ENCODE measurements at places on chromosomes 12 and 14. TPM values are rescaled to one million over a fixed set of nuclear protein-coding genes. Genes with fewer than 3 reads are reported as not detected.

DNA sequence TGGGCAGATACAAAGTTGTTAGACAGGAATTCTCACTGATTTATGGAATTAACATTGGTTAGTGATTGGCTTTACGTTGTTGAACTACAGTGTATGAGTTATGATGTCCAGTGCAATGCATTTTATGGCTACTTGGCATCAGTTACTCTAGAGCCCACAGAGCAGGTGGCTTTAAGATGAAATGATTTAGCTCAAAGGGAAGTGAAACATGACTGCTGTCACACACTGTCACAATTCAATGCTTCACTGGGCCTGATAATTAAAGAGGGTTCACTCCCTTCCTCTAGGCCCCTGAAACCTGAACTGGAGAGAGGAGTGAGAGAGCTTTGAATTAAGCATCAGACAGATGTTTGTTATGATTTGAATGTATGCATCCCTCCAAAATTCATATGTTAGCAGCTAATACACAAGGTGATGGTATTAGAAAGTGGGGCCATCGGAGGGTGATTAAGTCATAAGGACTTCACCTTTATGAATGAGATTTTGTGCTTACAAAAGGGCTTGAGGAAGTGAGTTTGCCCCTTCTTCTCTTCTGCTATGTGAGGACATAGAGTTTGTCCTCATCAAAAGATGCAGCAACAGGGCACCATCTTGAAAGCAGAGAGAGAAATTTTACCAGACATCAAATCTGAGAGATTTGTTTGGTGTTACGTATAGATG, 175.8 kb upstream of the GRIN2B start:
- no peak for DNase-seq

GRCh38 chr14:63725786-63726460, 1.9 kb downstream of the SGPP1 start:
- DNase-seq: no peak

DNA sequence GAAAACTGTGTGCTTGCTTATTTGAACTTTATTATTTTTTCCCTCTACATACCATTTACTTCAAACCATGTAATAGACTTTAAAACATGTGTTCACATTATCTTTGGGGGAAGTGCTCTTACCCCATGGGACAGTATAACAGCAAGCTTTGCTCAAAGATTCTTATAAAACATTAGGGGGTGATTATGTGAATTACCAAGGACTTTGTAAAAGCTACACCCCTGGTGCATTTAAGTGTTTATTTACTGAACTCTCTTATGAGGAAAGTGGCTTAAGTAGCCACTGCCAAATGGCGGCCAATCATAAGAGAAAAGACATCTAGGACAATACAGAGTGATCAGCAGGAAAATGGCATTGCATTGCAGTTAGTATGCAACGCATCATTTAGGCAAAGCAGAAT, 70.3 kb downstream of the CAPZA3 start:
- DNase-seq: no peak

GALNT6 gene
- total RNA-seq: 39.2 TPM

TSHR gene
- total RNA-seq: not detected

DNA sequence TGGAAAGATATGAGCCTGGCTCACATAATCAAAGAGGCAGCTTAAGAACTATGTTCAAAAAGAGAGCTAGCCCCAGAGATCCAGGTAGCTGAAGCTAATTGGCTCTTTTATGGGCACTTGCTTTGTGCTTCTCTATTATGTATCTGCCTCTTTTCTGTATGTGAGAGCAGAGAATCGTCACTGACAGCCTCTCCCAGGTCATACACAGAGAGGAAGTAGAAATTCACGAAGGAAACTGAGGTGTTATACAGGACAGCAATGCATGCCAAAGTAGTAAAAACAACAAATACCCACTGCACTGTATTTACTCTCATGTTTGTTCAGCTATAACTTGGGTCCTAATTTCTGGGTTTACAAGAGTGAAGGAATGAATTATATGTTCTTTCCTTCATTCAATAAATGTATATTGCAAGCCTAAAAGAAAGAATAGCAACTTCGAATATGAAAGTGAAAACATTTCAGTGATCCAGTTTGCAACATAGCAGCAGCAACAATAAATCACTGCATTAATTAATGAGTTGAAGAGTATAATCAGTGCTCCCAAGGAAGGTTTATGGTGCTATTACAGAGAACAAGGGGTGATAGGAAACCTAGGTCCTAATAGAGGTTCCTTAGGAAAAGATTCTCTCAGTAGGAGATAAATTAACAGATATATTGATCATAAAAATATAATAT, 47.1 kb upstream of the ATXN7L3B start:
- DNase-seq: no peak

- no peak for DNase-seq
These were observed 146.6 kb upstream of the FSCB start for GRCh38 chr14:44653641-44654040.

- DNase-seq: no peak
These were observed 653.5 kb downstream of the FSCB start for GRCh38 chr14:43853541-43853940.

DNA sequence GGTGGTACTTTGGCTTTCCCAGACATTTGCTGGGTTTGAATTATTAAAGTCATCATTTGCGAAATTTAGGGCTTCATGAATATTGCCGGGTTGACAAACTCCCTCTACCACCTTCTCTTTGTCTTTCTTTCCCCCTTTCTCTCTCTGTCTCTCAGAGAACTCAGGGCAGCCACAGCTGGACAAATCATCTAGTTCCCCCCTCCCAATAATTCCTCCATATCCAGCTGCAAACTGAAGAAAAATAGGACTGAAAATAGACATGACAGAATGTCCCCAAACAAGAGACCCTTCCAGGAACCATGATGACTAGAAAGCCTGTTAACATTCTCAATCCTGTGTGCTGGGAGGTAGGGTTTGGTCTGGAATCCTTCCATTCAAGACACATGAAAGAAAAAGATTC, 67.1 kb upstream of the TBX5 start:
- no peak for DNase-seq

DNA sequence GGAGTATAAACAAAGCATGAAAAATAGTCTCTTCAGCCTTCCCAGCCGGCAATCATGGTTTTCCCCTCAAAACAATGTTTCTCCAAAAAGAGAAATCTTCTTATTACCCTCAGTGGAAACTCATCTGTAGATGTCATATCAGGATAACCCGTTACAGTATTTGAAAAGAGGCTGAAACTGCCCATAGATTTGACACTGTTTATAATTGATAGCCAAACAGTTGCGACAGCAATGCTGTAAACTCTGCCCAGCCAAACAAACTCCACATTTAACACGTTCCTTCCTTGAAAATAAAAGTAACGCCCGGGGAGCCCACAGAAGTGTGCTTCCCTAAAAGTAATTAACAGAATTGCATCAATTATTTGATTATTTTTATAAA, 201.3 kb upstream of the FOXN3 start:
- peak; percentile 15 for DNase-seq

SLC39A5 gene
- 0.13 TPM for total RNA-seq

DNA sequence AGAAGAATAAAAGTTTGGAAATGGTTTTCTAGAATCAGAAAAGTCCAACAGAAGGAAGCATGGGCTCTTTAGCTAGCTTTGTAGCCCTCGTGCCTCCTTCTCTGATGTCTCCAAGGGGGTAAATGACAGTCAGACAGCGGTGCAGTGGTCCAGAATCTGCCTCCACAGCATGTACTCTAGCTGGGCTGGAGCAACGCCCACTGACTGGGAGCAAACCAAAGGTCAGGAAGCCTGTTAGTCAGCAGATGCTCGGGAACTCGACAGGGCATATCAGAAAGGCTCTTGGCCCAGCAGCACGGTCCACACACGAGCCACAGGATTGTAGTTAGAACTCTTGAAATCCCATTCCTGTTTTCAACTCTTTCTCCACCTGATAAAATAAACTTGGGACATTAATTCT, 164.3 kb downstream of the GRIN2B start:
- DNase-seq: no peak

GRCh38 chr12:90938451-90938850, 16.5 kb downstream of the CCER1 start:
- peak; percentile 84 for DNase-seq

LHX5 gene
- total RNA-seq: 0.26 TPM

DNA sequence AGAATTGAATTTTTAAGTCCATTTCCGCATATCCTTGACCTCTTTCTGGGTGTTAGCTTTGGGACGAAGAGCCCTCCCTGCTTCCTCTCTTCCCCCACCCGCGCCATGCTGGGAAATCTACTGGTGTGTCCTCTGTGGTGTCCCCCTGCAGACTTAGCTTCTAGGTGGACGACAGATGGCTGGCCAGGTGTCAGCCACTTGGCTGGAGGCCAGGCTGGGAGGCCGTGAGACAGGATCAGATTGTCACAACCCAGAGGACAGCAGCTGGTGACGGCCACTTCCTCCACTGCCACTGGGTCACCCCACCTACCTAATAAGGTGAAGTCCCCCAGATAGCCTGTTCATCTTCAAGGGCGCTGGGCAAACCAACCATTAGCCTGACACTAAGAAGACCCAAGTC, 13.3 kb upstream of the DTX1 start:
- DNase-seq: no peak

- DNase-seq: peak; percentile 82
These were observed 7.8 kb downstream of the GMFB start for GRCh38 chr14:54480830-54481562.

DNA sequence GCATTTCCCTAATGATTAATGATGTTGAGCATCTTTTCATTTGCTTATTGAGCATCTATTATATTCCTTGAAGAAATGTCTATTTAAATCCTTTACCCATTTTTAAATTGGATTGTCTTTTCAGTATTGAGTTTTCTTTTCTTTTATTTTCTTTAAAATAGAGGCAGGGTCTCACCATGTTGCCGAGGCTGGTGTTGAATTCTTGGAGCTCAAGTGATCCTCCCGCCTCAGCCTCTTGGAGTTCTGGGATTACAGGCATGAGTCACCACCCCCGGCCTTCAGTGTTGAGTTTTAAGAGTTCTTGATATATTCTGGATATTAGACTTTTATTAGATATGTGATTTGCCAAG, 73.3 kb upstream of the HECTD1 start:
- DNase-seq: no peak

GRCh38 chr12:76030341-76031080, 1.1 kb downstream of the PHLDA1 start:
- DNase-seq: no peak

- DNase-seq: no peak
These were observed 506.2 kb upstream of the TBX3 start for GRCh38 chr12:115190010-115190770.

GRCh38 chr12:89859508-89860220, 151.0 kb upstream of the ATP2B1 start:
- no peak for DNase-seq

DNA sequence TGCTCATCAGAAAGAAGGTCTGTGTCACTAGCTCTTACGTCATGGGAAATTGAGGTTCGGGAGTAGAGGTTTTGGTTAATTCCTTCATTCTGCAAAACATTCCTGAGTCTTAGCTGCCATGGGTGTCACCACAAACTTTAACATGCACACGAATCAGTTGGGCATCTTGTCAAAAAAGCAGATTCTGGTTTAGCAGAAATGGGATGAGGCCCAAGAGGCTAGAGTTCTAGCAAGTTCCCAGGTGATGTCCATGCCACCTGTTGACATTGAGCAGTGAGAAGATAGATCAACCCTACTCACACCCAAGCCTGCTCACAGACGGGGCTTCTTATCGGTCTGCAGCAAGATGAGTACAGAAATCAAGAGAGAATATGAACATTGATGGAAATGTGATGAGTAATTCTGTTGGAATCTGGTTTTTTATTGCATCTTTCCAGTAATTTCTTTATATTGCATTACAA, 11.7 kb upstream of the RIN3 start:
- DNase-seq: no peak

DNA sequence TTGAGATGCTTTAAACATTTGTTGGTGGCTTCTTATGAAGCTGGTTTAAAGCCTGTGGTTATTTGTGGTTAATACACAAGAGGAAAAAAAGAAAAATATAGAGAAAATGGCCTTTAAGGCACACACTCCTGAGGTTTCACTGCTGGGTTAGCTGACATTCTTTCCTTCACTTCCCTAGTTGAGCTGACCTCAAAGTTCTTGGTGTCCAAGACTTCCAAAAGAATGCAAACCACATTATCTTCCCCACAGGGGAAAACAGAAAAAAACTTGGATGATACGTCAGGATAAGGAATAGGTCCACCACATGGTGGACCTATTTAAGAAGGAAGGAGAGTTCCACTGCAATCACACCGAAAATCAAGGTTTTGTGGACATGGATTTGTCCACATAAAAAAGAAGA, 94.3 kb downstream of the SLC25A21 start:
- no peak for DNase-seq

GRCh38 chr14:77674931-77675330, 32.9 kb downstream of the ALKBH1 start:
- DNase-seq: no peak

DNA sequence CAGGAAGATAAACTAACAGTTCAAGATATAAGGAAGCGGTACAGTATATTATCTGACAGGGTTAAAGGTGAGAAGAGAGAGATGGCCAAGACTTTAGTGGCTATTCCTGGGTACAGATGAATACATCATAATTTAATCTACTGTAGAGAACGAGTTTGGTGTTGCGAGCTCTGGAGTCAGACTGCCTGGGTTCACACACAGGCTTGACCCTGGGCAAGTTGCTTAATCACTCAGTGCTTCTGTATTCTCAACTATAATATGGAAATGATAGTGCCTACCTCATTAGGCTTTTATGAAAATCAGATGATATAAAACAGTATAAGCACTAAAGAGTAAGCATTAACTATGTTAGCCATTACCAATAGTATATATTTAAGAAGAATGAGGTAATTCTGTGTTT, 3.5 kb downstream of the PPM1H start:
- DNase-seq: no peak

- no peak for DNase-seq
These were observed 3.9 kb upstream of the KCNA5 start for GRCh38 chr12:5039815-5040214.

DNA sequence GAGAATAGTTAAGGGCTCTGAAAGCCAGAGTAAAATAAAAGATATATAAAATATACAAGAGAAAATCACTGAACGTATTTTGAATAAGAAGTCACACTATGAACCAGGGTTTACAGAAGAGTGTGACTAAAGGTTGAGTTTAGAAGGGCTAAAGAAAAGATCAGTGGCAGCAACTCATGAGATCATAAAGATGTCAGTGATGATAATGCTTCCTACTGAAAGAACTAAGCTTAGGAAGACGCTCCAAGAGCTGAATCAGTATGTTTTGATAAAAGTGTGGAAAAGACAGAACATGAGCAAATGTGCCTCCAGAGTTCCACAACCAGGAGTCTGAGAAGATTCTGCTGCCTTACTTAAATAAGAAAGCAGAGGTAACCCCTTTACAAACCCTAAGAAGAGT, 74.6 kb downstream of the KITLG start:
- no peak for DNase-seq
